GOT3 (cell line): ENCODE measurements at places on chromosomes 4 and X.

DNA sequence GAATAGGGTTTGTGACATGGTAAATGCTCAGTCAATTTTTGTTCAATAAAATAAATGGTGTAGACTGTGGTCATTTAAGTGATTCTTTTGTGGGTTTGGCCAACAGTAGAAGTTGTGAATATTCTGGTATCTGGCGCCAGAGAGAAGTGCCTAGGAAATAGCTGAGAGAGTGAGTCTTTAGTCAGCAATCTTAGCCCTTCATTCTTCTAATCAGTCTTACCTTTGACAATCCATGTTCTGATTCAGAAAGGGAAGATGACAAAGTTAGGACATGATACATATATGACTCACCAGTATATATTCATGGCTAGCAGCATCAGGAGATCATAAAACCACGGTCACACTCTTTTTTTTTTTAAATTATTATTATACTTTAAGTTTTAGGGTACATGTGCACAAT, 141.8 kb upstream of the PCDH18 start:
- DNase-seq: no peak

- no peak for DNase-seq
Observed at GRCh38 chrX:17361620-17362019, 13.4 kb upstream of the NHS start.

DNA sequence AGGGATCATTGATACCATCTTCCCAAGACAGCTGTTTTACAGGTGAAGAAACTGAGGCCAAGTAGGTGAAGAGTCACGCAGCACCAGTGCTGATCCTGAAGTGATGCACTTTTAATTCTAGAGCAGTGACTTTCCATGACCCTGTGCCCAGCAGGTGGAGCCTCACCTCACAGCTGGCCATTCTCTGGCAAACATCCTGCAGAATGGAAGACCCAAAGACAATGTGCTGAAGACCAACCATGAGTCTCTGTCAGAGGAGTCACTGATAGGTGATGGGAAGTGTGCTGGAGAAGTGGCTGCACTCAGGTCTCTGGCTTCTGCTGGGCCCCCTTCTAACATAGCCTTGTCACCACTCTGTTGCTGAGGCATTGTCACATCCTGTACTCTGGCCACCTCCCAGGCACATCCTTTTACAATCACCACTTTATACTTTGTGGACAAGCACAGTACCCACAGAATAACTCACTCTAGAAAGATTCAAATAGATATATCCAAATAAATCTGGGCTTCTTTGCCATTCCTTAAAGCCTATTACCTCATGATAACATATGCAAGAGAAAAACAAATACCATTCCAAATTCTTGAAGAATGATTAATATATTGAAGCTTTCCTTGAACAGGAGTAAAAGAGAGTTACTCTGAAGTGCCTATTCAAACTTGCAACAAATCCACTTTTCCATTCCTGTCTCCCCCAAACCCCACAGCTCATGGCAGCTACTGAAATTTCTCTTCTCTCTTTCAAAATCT, 64.1 kb upstream of the SCOC start:
- DNase-seq: no peak

DNA sequence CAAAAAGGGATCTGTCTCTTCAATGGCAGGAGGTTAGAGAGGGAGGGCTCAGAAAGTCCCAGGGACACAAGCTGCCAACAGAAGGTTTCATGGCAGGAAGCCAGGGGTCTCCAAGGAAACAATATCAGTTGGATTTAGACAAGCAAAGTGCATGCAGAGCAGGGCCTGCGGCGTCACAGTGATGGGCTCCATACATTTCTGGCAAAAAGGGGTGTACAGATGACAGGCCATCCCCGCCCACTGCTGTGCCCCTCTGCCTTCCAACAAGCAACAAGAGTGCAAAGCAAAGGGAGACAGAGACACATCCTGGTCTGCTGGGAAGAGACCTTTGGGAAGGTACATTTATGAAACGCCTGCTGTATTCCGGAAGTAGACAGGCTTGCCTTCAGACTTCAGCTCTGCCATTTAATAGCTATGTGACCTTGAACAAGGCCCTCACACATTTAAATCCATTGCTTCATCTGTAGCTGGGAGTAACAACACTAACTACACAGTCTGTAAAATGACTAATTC, 121.2 kb downstream of the AFAP1 start:
- DNase-seq: no peak

DNA sequence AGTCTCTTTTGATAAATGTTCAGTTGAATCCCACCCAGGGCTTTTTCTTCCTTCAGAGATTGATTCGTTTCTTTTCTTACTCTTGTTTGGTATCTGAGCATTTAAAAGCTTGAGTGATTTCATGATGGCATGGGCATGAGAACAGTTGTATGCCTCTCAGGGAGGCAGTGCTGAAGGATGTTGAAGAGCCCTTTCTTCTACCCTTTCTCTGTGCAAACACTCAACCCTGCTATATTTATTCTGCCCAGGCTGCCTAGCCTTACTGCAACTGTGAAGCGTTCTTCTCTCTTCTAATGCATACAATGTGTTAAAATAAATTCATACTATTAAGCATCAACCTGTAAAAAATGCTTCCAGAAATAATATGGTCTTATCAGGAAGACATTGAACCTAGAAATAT, 367.6 kb upstream of the LCORL start:
- no peak for DNase-seq

DNA sequence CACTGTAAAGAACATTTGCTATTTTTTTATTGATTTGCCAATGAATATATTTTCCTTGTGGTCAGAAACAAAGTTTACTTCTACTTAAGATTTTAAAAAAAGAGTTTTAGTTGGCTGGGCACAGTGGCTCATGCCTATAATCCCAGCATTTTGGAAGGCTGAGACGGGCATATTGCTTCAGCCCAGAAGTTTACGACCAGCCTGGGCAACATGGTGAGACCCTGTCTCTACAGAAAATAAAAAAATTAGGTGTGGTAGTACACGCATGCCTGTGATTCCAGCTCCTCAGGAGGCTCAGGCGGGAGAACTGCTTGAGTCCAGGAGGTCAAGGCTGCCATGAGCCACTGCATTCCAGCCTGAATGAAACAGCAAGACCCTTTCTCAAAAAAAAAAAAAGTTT, 36.8 kb downstream of the LRP2BP start:
- no peak for DNase-seq

- DNase-seq: no peak
Observed at GRCh38 chr4:55921093-55921492, 27.7 kb upstream of the CEP135 start.

DNA sequence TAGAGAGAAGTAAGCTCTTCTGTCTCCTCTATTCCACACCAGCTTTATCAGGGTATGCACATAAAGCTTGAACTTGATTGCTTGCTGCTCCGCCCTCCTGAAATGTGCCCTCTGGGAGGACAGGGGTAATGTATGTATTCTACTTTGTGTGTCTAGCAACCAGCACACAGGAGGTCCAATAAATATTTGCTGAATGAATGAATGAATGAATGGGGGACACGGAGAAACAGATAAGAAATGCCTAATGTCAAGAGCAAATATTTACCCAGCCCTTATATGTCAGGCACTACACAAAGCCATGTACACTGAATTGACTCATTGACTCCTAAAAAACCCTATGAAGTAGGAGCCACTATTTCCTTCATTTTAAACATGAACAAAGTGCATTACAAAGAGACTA, 2.3 kb upstream of the MSL3 start:
- no peak for DNase-seq

DNA sequence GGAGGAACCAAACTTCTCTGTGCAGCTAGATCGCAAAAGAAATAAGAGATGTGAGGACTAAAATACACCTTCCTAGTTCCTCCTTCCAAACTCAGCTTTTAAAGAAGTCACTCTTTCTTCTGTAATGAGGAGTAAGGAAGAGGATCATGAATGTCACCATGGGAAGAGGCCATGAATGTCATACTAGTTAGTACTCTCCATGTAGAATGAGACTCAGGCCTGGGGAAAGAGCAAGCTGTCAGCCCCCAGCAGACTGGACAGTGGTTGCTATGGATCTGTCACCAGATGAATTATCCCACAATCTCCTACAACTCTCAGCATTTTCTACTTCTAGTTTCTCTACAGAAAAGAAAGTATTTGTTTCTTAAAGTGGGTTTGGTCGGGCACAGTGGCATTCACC, 57.1 kb upstream of the PRDM8 start:
- DNase-seq: no peak

GRCh38 chr4:24824720-24825119, 29.3 kb downstream of the SOD3 start:
- no peak for DNase-seq

GRCh38 chrX:19799319-19800182, 87.8 kb downstream of the SH3KBP1 start:
- no peak for DNase-seq

- DNase-seq: no peak
Observed at GRCh38 chr4:156347412-156348075, 393.9 kb upstream of the CTSO start.
